PC-3 (cell line): ENCODE measurements at places on chromosomes 11 and 22.

- DNase-seq = no peak
These were observed 97.9 kb upstream of the CD44 start for GRCh38 chr11:35041070-35041554.

- DNase-seq = no peak
These were observed 60.9 kb upstream of the EMID1 start for GRCh38 chr22:29144786-29145160.

DNA sequence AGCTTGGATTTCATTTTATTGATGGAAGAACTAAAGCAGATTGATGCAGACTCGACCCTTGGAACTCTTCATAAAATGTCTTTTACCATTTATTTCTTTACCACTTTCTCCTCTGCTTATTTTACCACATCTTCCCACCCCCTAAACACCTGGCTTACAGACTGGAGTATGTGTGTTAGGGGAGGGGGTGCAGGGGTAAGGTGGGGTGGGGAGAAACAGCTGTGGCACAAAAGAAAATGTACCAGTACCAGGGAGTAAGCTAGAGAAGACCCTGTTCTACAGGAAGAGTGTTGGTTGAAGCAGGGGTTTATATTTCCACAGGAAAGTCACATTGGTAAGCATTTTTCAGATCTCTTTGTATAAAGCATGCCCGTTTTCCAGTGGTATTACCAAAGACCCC is 312.7 kb upstream of the MTNR1B start:
- no peak for DNase-seq

DNA sequence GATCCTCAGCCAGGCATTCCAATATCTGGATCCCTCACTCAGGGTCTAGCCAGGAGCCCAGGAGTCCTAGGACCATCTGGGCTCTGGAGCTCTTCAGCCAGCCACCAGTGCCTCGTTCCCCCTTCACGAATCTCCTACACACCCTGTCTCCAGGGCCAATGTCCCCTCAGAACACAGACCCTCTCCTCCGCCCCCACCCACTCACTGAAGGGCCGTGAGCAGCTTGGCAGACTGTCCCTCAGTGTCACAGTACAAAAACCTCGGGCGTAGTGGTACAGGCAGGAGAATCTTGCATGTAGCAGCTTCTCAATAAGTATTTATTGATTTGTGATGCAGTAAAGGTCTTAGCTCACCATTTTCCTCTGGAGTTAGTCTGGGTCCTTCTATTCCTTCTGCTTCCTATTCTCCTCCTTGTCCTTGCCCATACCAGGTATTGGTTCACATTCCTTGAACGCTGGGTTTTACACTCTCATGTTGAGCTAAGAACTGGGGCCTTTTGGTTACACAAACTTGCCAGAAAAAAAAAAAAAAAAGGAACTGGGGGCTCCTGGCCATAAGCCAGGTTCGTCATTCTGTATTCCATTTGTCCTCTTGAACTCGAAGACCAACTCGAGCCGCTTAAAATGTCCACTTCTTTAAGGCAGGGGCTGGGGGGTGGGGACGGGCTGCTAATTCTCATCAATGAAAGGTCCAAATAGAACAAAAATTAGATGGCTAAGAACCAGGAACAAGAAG is 2.3 kb downstream of the CXCR5 start:
- DNase-seq = no peak
